Activated naive CD4-positive, alpha-beta T cell treated with anti-CD3 and anti-CD28 coated beads, Interleukin-2, amount 50 U/mL, for 16 hours (primary cell): ENCODE measurements at places on chromosomes 6 and 20.

DNA sequence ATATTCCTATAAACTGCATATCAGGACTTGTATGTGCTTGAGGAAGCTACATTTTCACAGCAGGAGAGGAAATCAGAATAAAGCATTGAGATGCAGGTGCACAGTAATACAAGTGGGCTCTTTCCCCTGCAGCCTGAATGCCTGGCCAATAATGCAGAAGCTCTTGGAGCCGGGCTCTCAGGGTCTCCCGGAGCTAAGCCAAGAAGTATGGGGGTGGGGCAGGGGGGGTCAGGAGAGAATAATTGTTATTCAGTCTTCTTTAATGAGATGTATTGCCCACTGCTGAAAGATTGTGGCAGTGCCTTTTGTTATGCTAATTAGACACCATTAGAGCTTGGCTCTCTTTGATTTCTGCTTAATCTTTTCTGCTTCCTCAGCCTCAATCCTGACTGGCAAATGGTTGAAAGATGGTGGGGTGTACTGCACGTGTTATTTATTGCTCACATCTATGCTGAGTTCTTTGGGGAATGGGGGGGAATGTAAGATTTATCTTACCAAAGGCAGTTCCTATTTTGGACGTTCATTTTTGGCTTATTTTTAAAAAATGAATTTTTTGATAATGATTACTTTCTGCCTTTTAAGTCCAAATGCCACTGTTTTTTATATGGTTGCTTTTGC is 407.6 kb upstream of the SOX4 start:
- no peak for DNase-seq

DNA sequence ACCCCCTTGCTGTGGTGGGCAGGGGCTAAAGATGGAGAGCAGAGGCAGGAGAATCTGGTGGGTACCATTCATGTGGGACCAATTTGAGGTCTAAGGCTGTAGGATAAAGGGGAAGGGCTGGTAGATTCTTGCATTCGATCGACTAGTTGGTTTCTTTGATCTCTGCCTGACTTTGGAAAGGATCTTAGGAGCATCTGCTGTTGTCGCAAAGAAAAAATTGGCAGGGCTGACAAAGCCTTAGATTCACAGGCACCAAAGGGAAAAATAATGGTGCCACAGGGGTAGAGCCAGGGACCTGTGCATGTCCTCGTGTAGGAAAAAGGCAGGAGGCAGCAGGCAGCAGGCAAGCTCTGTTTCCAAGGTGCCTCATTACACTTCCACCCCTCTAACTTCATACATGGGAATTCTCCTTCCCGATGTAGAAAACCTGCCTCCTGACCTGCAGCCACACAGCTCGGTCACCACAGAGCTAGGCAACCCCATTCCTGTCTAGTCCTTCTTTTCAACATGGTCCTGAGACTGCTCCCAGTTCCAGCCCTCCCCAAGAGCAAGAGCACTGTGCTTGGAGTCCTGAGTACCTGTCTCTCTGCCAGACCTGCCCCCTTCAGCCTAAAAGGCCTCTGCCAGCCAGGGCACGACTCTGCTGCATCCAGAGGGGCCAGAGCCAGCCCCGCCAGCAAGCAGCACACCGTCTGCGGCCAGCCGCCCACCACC is 71.9 kb downstream of the FGD2 start:
- no peak for DNase-seq

DNA sequence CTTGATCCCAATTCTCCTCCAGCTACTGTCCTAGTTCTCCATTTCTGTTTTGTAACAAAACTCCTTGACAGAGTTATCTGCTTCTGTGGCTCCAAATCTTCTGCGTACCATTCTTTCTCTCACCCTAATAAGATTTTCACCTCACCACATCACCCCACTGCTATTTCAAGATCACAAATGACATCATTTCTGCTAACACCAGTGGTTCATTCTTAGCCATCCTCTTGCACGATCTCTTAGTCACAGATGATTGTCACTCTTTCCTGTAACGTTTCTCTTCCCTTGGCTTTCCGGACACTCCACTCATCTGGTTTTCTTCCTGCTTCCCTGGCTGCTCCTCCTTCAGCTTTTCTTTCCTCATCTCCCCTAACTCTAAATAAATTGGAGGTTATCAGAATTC is 56.8 kb upstream of the FABP7 start:
- DNase-seq = no peak

- DNase-seq = no peak
Observed at GRCh38 chr20:41278936-41279335, 38.6 kb downstream of the ZHX3 start.

- DNase-seq = no peak
Observed at GRCh38 chr6:87334683-87335082, 5.6 kb upstream of the GJB7 start.

DNA sequence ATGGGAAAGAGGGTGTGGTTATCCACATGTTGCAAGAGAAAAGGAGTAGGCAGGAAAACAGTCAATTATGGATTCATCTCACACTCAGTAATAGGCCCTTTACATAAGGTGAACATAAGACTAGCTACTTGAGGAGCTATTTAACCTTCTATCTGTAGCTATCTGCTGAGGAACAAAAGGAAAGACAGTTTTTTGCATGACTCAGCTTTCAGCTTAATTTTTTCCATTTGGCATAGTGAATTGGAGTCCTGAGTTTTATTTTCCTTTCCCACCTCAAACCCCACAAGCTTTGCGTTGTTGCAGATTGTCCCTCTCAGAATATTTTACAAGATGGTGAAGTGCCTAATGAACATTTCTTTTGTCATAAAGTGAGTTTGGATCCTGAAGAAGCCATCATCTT is 32.4 kb downstream of the UBD start:
- DNase-seq = no peak

- DNase-seq = peak; percentile 38
Observed at GRCh38 chr20:1324598-1325172, 4.3 kb downstream of the SDCBP2 start.

DNA sequence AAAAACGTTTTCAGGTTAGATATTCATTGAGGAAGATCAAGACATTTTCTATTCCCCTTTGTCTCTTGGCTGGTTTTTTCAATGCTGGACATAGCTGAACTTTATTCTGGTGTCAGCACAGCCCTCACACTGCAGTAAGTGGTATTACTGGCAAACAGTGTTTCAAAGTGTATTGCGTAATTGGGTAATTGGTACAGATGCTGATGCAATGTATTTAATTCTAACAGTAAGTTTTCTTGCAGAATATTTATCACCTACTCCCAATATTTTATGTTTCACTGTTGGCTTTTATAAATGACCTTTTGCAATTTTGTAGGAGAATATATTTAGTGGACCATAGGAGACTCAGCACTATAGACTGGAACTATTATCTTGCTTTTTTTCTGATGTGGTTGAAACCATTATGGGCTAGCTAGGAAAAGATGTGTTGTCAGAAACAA is 287.6 kb upstream of the SOX4 start:
- DNase-seq = no peak

GRCh38 chr6:44250067-44250717 is 3.3 kb downstream of the HSP90AB1 start:
- DNase-seq = no peak

DNA sequence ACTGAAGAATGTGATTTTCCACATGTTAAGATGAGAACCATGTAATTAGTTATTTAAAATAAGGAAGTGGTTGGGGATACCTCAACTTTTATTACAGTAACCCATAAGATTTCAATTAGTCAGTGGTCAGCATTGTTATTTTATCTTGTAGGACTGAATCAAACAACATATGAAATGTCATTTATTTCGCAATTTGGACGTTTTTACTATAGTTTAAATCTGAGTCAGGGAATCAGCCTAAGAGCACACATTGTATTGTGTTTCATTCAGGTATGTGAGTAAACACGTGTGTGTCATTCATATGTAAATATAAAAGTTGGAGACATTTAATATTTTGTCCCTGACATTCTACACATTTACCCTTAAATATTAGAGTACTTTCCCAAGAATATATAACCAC is 1418.7 kb downstream of the GRIK2 start:
- no peak for DNase-seq

- DNase-seq = no peak
Observed at GRCh38 chr6:129586815-129587214, 123.2 kb downstream of the ARHGAP18 start.

DNA sequence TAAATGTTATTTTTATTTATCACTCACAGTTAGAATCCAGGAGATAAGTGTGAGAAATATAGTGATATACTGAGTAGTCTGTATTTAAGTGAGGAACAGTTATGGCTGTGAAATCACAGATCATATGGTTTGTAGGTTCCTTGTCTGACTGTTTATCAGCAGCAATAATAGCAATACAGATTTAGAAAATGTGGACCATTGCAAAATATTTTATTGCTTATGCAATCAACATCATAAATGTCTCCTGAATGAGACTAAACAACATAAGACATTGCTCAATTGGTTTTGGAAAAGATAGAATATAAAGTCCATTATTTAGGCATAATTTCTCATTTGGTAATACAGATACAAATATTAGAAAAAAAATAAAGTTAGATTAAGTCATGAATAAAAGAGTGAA is 43.7 kb downstream of the CCDC170 start:
- no peak for DNase-seq

DNA sequence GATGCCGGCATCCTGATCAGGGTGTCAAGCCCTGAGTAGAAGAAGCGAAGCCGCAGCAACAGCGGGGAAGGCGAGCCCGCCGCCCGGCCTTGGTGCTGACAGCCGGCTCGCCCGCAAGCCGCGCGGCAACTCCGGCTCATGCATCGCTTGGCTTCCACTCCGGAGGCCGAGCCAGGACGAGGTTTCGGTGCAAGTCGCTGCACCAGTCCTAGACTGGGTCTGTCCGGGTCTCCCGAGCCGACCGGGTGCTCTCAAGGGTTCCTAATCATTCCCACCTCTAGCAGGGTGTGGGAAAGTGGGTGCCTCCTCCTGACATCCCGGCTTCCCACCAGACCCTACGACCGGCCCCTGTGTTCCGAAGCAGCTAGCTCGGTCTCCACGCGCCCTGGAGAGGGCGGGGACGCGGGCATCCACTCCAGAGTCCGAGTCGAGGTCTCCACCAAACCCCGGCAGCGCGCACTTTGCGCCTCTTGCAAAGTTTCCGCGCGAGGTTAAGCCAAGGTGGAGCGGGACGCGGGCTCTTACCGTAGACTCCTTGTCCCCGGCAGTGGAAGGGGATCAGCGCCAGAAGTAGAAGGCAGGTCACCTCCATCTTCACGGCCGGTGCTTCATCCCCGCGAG is 1.4 kb downstream of the MDGA1 start:
- peak; percentile 33 for DNase-seq

DNA sequence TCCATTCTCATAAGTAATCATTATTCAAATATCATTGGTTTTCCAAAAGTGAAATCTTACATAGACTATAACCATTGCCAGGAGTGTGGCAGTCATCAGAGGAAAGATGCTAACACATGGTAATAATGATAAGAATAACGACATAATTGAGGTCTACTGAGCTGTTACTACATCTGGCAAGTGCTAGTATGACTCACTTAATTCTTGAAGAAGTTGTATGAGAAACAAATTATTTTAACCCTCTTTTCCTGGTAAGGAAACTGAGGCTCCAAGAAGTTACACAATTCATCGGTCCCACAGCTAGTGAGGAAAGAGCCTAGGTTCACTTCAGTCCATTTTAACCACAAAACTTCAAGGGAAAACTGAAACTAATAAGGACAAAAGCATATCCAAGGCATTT is 335.6 kb upstream of the BTBD3 start:
- no peak for DNase-seq

GRCh38 chr6:137210903-137211302 is 8.3 kb downstream of the IFNGR1 start:
- DNase-seq = no peak

GRCh38 chr6:31610968-31611367 is 4.1 kb upstream of the AIF1 start:
- no peak for DNase-seq

DNA sequence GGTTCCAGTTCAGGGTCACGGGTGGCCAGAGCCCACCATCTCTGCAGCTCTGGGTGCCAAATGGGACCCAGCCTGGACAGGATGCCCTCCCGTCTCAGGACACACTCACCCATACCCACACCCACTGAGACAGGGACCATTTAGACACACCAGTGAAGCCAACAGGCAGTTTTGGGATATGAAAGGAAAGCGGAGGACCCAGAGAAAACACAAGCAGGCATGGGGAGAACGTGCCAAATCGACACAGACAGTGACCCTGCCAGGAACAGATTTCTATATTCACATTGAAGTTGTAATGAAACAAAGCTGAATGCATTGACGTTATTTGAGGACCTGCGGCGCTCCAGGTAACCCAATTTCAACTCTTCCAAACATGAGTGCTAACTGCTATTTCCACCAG is 164.5 kb downstream of the DOK5 start:
- DNase-seq = no peak

DNA sequence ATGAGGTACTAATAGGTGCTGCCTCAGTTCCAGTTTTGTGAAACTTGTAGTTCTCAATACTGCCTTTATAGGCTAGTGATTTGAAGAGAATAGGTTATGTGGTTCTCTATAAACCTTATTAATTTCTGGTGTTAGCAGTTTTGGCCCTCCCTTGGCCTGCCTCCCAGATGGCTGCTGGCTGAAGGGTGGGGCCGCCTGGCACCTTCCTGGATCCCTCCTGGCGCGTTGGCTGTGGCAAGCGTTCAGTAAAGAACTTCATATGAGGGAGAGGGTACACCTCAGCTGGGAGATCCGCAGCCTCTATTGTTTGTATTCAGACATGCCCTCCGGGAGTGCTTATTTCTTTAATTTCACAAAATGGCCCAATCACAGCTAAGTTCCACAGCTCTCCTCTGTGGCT is 51.9 kb downstream of the FAM120B start:
- no peak for DNase-seq

DNA sequence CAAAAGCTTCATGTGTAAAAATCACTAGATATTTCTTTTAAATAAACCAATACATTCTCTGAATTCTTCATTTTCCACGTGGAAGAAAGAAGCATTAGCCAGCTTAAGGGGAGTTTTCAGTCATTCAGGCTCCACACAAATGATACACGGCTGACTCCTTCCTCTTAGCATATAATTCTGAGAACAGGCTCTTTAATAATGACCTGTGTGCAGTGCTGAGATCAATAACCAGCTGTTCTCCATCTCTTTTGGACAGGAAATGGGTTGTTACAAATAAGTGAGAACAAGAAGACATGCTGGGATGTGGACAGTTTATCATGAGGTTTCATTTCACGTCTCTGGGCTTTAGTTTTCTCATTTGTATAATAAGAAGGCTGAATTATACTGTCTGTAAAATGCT is 146.9 kb upstream of the C6orf118 start:
- no peak for DNase-seq

GRCh38 chr6:142907544-142907943 is 37.4 kb downstream of the HIVEP2 start:
- no peak for DNase-seq

- no peak for DNase-seq
Observed at GRCh38 chr20:46870041-46870440, 24.6 kb upstream of the EYA2 start.

- no peak for DNase-seq
Observed at GRCh38 chr6:87692086-87692485, 9.9 kb downstream of the AKIRIN2 start.

GRCh38 chr6:168045706-168046620 is 33.0 kb downstream of the FRMD1 start:
- DNase-seq = no peak
